ENCODE measurements at places on chromosomes 5 and 9.

GRCh38 chr5:118989816-118990215 lies 1.5 kb upstream of the DTWD2 start:
- DNase-seq, result no peak

DNA sequence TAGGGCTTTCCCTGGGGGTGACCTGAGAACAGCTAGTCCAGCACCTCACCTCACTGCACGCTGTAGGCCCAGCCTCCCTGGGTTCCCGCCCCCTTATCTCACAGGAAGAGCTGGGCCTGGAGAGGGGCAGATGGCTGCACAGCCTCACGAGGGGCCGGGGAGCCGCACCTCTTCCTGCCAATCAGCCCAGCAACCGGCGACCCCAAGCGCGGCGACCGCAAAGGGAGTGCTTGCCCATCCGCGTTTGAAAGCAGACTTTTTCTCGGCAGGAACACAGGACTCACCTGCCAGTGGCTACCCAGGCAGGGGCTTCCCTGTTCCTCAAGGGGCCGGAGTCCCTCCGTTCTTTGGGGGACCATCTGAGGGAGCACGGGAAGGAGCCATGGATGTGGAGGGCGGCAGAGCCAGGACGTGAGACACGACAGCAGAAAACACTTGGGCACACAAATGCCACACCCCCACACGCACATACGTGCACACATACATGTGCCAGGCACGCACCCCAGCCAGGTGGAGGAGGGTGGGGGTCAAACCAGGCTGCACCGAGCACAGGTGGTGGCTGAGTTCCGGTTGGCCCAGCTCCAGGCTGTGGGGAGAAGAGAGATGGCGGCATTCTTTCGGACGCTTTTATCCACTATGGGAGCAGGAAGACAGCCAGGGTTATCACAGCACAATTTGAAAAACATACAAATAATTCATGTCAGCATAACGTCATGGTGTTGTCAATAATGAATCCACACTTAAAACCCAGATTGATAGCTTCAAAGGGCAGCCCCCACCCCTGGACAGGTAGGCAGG lies 11.3 kb downstream of the TMEM250 start:
- DNase-seq, result no peak

DNA sequence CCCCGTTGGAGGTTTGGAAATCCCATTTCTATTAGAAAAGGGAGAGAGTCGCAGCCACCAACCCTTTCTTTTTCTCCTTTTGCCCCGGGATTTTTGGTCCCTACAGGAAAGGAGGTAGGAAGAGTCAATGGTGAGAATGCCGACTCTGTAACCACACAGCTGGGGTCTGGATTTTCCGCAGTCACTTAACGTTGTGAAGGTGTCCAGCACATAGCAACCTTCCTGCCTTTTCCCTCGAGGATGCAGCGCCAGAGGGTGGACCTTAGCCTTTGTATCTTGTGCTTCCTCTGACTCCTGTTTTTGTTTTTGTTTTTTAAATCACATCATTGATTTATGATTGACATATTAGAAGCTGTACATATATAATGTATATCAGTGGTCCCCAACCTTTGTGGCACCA lies 41.4 kb downstream of the TLR4 start:
- no peak for DNase-seq

DNA sequence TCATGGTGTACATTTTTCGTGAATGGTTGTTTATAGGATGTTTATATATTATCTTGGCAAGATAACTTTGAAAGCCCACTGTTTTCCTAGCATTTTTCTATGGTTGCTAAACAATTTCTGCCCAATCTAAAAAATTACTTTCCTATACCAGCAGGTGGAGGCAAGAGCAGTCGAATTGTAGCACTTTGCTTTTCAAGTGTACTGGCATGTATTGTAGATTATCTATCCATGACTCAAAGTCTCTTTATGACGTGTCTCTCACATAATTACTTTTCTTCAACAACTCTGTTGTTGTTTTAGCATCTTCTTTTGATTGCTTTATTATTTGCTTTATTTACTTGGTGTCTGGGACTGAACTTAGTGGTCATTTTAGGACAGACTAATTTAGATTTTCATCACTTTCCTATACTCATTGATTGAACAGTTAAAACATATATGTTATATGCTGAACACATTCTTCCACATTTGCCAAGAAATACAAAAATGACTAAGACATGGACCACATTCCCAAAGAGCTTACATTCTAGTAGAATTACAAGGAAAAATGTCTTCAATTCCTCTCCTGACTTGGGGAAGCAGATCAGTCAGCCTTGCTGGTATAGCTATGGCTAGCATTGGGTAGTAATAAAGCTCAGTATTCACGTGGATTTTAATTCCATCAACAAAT lies 20.7 kb downstream of the NLN start:
- DNase-seq, result no peak

DNA sequence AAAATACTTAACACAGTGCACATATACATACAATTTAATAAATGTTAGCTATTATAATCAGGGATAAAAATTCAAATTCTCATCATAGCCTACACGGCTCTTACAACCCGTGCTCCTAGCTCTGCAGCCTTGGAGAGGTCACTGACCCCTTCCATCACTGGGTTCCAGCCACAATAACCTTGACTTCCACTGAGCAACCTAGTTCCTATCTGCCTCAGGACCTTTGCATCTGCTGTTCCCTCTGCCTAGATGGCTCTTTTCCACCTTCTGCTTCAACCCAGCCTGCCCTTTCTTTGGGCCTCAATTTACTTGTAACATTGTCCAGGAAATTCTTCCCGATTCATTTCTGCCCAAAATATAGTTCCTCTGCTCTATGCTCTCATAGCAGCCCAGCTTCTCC lies 8.9 kb upstream of the DELE1 start:
- DNase-seq, result no peak

GRCh38 chr9:110255034-110255462 lies 1.3 kb downstream of the TXN start:
- DNase-seq, result no peak

- no peak for DNase-seq
Observed at GRCh38 chr5:116273448-116274242, 188.8 kb downstream of the COMMD10 start.
